ENCODE measurements at places on chromosomes 2 and 18.

- no peak for DNase-seq
Measured at GRCh38 chr2:181954538-181954883, 31.1 kb upstream of the PPP1R1C start.

DNA sequence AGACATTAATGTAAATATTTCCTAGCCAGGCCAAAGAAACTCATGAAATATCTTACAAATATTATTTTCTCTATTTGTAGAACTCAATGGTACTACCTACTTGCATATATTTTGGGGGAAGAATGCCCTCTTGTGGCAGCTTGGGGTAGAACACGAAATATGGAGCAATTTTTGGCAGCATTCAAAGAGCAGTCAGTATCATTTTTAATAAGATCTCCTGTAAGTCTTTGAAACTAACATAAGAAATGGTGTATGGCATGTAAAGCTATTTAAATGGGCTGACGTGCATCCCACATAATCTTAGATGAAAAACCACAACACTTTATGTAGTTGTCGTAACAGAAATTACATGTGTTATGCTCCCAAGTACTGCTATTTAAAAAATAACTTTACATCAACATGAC lies 62.3 kb upstream of the CCDC195 start:
- no peak for DNase-seq

DNA sequence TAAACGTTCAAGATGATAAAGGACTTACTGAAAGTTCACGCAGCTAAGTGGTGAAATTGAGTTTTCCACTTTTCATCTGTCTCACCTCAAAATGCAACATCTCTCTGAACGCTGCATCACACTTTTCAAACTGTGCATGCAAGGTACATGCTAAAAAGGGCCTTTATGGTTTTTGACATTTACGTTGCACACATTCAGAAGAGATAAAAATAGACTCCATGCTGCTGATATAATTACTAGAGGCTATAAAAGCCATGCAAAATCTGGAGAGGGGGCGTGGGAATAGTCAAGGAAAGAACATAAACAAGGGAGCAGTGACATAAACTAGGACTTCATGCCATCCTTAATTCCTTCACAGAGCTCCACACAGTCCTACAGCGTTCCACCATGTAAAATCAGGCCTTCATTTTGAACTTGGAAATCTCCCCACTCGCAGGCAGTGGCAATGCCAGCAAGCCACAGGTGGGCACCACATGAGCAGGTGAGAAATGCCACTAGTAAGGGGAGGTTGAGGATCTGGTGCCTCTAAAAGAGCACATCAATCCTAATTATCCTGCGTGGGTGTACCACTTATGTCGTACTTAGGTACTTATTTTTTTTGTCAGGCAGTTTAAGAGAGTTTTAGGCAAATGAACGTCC lies 71.4 kb downstream of the ZEB2 start:
- no peak for DNase-seq

DNA sequence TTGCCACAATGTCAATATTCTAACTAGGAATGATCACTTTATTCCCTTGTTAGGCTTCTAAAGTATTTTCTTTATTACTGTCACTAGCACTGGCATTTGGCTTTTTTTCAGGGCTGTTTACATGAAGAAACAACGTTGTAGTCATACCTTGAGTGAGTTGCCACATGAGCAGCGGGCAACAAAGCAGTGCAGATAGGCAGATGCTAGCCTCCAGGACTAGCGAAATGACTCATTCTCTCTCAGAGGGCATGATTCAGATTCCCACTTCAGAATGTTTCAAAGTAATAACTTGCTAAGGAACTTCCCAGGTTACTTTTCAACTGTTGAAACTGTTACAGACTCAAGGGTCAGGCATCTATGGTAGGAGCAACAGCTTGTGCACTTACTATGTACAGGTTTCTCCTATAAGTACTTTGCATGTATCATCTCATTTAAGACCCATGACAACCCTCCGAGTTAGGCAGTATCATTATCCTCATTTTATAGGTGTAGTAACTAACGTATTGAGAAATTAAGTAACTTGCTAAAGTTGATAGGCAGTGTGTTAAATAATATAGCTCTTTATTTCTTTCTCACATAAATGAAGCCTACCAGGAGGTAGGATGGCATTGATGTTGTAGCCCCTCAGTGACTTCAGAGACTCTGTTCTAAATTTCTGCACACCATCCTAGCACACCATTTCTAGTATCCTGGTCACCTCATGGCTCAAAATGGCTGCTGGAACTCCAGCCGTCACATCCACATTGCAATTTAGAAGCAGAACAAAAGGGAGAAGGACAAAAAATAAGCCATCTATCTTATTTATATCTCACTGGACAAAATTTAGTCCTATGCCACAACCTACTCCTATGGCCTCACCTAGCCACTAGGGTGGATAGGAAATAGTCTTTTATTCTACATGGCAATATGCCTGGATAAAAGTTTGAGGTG lies 83.3 kb downstream of the ICOS start:
- no peak for DNase-seq

GRCh38 chr18:58496937-58497336 lies 132.0 kb downstream of the ALPK2 start:
- DNase-seq: no peak

DNA sequence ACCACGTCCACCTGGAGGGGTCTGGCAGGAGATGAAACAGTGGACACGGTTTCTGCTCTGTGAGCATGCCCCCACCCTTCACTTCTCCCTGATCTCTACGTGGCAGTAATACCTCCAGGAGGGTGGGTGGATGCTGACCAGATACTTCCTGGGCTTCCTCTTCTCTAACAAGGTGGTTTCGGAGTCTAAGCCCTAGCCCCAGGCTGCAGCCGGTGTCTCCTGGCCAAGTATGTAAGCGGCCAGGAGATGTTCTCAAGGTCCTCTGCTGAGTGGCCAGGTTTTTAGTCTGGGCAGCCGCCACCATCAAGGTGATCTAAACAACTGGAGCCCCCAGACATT lies 101.8 kb upstream of the ASB18 start:
- no peak for DNase-seq

DNA sequence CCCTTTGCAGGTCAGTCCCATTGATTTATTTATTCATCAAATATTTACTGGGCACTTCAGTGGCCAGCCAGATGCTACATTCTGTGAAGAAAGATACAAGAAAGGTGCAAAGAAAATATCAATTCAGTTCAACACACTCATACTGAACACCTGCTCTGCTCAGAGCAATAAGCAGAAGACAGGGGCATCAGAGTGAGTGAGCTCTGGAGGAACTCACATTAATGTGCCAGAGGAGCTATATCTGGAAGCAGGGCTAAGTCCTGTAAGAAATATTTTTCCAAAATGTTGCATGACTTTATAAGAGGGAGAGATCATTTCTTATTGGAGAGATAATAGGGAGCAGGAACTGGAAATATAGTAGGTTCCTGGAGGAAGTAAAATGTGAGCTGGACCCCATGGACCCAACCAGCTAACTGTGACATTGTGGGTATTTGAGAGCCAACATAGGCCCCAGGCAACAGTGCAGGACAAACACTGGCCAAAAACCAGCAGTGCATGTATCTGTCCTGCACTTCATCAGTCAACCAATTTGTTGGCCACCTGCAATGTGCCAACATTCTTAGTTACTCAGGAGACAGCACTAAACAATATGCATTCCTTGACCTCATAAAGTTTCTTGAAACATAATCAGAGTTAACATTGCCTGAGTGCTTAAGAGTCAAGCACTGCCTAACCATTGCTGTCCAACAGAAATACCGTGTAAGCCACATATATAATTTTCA lies 102.7 kb upstream of the PTPRM start:
- no peak for DNase-seq

- DNase-seq: no peak
Measured at GRCh38 chr2:12737297-12737696, 20.6 kb downstream of the TRIB2 start.

Data from caudate nucleus (tissue), 63 donors.